Calu3 (cell line): ENCODE measurements at places on chromosomes 11 and 22. TPM values are rescaled to one million over a fixed set of nuclear protein-coding genes. Genes with fewer than 3 reads are reported as not detected.
A peak's percentile ranks its signal among the peaks of the same experiment; 100 is the strongest.

DNA sequence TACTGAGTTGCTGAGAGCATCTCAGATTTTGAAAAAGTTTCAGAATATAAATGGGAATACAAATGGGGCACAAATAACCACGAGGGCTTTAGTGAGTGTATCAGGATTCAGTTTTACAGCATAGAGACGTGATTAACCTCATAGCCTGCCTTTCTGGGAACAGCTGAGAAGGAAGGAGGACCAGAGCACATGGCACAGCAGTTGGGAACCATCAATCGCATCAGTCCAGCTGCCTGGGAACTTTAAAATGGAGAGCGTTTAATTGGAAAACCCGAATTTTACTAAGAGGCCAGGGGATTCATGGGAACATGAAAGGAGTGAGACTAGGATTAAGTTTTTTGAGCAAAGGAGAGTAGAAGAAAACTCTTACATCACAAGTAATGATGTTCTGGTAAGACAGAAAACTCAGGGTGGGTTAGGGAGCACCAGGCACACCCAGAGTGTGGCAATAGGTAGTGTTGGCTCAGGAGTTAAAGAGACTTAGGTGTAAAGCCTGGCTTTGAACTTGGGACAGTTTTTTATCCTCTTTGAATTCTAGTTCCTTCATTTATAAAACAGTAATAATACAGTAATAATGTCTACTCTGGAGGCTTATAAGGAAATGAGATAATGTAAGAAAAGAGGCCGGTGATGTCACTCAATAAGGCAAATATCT lies 40.2 kb downstream of the FZD4 start:
- no peak for DNase-seq

The CARS1 gene
- 67.6 and 80.1 TPM in 2 replicates for total RNA-seq

DNA sequence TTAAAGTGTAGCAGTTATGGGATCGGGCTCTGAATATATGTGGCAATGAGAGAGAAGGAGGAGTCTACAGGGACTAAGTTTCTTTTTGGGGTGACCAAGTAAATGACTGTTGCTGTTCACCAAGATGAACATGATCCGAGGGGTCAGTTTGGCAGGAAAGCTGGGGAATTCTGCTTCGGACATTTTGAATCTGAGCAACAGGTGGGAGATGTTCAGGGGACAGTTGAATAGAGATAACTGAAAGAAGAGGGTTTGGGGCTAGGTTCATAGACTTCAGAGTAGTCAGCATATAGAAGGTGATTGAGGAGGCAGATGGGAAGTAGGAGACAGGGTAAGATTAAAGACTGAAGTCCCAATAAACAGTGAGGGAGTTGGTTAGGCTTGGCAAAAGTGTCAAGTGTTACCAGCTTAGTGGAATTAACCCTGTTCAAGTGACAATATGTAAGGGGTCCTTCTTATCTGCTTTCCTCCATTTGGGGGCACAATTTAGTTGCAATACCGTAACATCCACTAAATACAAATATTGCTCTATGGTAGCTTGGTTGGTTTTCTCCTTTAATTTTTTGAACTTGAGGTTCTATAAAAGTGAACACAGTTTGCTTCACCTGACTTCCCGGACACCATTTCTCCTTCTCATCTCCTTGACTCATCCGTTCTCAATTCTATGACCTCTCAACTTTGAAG lies 2.9 kb upstream of the ENTHD1 start:
- DNase-seq, result no peak

- no peak for DNase-seq
Measured at GRCh38 chr11:9821008-9821752, 157.3 kb downstream of the SWAP70 start.

The DLG2 gene
- total RNA-seq, result 0.71 and 0.73 TPM in 2 replicates

DNA sequence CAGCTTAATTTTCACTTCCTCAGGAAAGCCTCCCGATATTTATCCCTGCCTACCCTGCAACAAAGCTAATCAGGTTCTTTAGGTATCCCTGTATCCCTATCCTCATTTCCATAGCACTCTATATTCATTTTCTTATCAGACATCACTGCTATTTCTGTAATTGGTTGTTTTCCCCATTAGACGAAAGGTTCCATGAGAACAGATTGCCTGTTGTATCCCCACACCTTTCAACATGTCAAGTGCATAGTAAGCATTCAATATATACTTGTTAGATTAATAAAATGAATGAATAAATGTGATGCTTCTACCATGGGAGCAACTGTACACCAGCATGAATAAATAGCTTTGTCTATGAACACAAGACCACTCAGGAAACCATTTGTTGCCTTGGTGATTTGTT lies 499.8 kb downstream of the DLG2 start:
- DNase-seq, result no peak

DNA sequence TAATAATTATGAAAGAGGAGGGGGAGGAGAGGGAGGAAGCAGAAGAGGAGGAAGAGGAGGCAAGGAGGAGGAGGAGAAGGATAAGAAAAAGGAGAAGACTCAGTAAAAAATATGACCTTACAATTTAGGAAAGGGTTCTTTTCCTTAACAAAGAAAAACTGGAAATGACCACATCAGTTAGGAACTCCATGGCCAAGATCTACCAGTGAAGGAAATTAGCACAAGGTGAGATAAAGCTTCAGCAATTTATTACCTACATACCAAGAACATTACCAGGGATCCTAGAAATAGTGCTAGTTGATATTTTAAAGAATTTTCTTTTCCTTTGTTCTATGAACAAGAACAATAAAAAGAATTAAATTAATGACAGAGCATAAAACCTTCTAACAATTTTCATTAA lies 172.7 kb downstream of the LRRC4C start:
- DNase-seq, result no peak

- DNase-seq, result no peak
Measured at GRCh38 chr11:27468209-27468994, 4.2 kb downstream of the LGR4 start.

The APOA5 gene
- total RNA-seq, result not detected in 2 replicates

DNA sequence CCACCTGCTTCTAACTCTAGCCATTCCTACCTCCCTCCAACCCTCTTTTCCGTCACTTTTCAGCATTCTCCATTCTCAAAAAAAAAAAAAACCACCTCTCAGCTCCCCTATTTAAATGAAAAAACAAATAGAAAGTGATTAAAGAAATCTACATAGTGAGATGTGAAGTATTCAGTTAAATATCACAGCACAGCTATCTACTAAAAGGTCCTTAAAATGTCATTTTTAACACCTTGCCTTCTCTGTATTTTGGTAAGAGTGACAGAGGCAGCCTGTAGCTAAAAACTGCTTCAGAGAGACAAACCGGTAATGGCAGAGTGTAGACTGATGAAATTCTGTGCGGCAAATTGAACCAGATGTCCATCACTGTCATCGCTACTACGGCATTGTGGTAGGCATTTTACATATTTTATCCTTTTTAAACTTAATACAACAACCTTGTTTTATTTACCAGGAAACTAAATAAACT lies 346 bp upstream of the ALG9 start:
- DNase-seq, result no peak

The OR51F1 gene
- not detected in 2 replicates for total RNA-seq

DNA sequence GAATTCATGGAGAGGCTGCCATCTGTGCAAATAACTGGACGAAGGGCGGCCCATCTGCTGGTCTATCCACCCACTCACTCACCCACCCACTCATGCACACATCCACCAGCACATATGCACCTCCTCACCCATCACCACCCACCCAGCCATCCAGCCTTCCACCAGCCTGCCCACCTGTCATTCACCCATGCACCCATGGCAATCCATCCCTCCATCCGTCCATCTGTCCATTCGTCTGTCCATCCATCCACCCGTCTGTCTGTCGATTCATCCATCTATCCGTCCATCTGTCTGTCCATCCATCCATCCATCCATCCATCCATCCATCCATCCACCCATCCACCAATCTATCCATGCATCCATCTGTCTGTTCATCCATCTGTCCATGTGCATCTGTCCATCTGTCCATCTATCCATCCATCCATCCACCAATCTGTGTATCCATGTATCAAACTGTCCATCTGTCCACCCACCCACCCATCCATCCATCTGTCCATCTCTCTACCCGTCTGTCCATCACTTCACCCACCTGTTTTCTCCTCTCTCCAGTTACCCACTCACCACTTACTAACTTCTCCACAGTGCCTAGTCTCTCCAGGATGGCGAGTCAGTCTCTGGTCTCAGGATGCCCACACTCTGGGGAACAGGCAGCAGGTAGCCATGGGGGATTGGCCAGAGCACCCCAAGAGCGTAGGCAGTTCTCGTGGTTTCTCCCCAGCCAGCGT lies 8.9 kb downstream of the TRPM5 start:
- DNase-seq, result no peak

- no peak for DNase-seq
Measured at GRCh38 chr11:50080256-50080655, 47.6 kb downstream of the OR4C45 start.

GRCh38 chr22:32897400-32897799 lies 95.9 kb downstream of the TIMP3 start:
- DNase-seq, result no peak

- no peak for DNase-seq
Measured at GRCh38 chr11:130129922-130130321, 29.7 kb upstream of the ST14 start.

DNA sequence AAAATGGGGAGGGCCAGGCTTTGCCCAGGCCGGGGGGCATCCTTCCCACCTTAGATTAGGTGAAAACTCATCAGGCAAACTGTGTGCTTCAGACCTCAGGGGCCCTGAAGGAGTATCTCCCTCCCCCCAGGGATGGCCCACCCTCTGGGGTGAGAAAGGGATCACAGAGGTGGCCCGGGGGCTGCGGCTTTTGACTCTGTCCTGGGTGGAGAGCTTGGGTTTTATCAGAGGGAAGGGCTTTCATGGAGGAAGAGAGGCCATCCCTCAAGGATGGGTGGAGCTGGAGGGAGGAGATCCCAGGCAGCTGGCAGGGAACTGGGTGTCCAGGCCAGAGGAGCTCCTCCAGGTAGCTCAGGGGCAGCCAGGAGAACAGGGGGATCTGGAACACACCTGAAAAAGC lies 3.1 kb upstream of the PPP2R5B start:
- DNase-seq, result no peak

DNA sequence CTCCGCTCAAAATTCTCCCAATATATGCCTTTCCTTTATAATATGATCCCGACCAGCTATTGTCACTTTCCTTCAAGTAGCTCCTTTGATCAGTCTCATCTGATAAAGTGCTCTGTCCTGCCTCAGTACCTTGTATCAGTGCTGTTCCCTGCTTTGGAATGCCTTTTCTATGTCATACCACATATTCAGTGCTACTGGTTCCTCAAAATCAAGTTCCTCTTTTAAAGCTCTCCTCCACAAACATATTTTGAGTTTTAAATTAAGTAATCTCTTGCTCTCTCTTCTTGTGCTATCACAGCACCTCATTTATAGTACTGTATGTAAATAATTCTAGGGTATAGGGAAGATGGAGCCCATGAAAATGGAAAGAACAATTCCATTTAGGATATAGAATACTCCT lies 137.1 kb upstream of the CTSC start:
- DNase-seq, result no peak

DNA sequence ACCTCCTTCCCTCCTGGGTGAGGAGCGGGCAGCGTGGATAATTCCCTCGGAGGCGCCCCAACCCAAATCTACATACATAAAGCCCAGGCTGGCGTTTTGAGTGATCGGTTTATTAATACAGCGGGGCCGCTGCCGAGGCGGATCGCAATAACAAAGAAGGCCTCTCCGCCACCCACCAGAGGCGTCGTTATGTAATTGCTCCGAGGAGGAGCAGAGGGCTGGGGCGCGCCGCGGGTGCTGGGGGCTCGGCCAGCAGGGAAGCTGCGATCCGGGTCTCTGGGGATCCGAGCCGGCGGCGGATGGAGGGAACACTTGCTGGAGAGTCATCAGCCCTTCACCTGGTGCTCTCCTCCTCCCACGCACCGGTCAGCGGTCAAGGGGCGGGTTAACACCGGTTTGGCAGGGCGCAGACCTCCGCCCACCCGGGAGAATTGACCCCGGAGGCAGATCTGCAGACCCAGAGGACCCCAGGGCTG lies 6.4 kb upstream of the TP53I11 start:
- DNase-seq, result no peak

The B3GAT1 gene
- total RNA-seq, result 0.20 and 0.35 TPM in 2 replicates

The EHF gene
- total RNA-seq, result 286 and 299 TPM in 2 replicates

The CSF2RB gene
- total RNA-seq, result not detected in 2 replicates

- DNase-seq, result no peak
Measured at GRCh38 chr11:116387641-116388040, 385.1 kb downstream of the BUD13 start.

The OR51E1 gene
- not detected in 2 replicates for total RNA-seq

- DNase-seq, result no peak
Measured at GRCh38 chr11:85627332-85627997, at the start of gene DLG2. Gene DLG2 (minus strand): TSS chr11:85627344.

GRCh38 chr11:129458756-129459535 lies 83.3 kb downstream of the BARX2 start:
- DNase-seq, result no peak

DNA sequence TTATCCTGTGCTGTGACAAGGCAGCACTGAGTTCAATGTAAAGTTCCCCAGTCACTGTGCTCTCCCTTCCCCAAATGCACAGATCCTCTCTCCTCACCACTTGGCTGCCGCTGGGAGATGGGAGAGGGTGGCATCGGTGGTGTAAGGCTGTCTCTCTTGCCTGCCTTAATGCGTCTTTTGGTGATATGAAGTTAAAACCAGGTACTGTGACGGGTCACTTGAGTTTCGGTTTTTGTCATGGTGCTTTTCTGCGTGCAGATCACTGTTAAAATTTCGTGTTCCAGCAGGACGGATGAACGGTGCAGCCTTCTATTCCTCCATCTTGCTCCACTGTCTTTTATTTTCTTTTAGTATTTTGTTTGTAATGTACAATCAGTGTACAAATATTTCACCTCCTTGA lies 18.6 kb downstream of the GLB1L2 start:
- no peak for DNase-seq

The EP300 gene
- total RNA-seq, result 67.2 and 71.5 TPM in 2 replicates

The TMEM132A gene
- total RNA-seq, result 105 and 116 TPM in 2 replicates

GRCh38 chr11:67345920-67346819 lies 7.2 kb downstream of the POLD4 start:
- DNase-seq, result peak; percentile 77

DNA sequence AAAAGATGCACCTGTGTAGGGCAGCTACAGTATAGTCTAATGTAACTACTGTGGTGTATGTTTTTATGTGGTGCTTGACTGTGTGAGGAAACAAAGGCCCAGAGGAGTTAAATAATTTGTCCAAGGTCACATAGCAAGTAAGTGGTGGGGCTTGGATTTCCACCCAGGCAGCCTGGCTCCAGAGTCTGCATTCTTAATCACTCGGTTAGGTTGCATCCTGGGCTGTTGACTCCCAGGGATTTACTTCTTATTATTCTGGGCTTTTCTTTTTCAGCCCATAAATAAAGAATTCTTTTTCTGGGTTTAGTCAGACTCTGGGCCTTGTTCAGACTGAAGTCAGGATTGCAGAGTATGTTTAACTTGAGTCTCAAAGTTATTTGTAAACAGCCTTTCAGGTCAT lies 82.1 kb downstream of the ARHGAP42 start:
- no peak for DNase-seq

DNA sequence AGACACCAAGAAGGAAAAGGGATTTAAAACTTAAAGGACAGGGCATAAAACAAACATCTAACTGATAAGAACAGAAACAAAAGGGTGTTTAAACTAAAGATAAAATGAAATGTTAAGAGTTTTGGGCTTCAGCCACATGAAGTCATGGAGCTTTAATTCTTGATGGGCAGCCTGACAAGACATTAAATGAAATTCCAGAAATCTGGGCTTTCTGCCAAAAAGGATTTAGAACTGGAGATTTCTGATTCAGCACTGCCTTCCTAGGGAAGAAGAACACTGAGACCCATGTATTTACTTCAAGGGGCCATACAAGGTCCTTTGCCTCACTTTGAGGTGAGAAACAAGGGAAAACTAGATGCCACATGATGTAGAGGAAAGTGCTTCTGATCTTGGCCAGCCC lies 355.9 kb upstream of the RAG2 start:
- DNase-seq, result no peak

- DNase-seq, result peak; percentile 81
Measured at GRCh38 chr11:12411806-12412727, 34.7 kb downstream of the PARVA start.
